Mesothelial cell of epicardium (in vitro differentiated cells): ENCODE measurements at places on chromosomes 4 and X. TPM values are rescaled to one million over a fixed set of nuclear protein-coding genes. Genes with fewer than 3 reads are reported as not detected.

The TKTL2 gene
- not detected in 3 replicates for total RNA-seq

The SYTL5 gene
- total RNA-seq = 1.7 to 2.6 TPM (median 2.2 TPM) in 3 replicates

The SMIM31 gene
- total RNA-seq = not detected in 3 replicates

The CCDC158 gene
- not detected in 3 replicates for total RNA-seq

The SSX4 gene
- total RNA-seq = not detected in 3 replicates

The HAND2 gene
- total RNA-seq = 32.8 to 34.3 TPM (median 33.3 TPM) in 3 replicates

The ZMAT1 gene
- total RNA-seq = 13.4 to 13.6 TPM (median 13.5 TPM) in 3 replicates

The SOWAHD gene
- total RNA-seq = 0.38 TPM in 2 of 3 replicates, not detected in the other

The GNRHR gene
- total RNA-seq = not detected in 3 replicates

The NXF2B gene
- not detected in 3 replicates for total RNA-seq

The SLIT2 gene
- 155 to 168 TPM (median 156 TPM) in 3 replicates for total RNA-seq
